ENCODE measurements at places on chromosomes 13 and 19.

- DNase-seq: no peak
Measured at GRCh38 chr13:31090961-31091624, 70.6 kb downstream of the HSPH1 start.

GRCh38 chr19:1057176-1057855, 9.7 kb upstream of the ARHGAP45 start:
- peak; percentile 57 for DNase-seq

DNA sequence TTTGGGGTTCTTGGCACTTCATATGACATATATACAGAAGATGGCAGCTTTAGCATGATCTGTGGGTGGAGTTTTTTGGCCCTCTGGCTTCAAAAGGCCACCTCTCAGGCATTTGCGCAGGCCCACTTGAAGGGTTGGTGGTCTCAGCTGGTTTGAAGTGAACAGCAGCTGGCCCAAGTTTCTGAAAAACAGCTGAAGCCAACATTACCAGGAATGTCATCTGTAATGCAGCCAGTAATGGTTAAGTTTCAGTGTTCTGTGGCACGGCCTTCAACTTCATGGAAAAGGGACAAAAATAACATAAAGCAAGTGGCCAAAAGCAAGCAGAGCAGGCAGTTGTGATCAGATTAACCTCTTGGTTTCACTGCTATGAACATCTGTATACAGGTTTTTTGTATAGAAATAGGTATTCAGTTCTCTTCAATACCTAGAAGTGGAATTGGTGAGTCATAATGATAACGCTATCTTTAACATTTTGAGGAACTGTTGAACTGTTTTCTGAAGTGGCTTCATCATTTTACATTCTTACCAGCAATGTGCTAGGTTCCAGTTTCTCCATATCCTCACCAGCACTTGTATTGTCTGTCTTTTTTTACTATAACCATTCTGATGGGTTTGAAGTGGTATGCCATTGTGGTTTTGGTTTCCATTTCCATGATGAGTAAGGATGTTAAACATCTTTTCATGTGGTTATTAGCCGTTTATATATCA, 245.4 kb downstream of the SHISA2 start:
- DNase-seq: peak; percentile 61

DNA sequence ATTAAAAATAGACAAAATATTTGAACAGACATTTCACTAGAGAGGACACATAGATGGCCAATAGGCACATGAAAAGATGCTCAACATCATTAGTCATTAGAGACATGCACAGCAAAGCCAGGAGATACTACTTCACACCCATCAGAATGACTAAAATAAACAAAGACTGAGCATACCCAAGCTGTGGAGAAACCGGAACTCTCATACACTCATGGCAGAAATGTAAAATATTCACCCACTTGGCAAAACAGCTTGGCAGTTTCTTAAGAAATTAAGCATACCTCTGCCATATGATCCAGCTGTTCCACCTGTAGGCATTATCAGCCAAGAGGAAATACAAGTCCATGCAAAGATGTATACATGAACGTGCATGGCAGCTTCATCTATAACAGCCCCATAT, 213.4 kb downstream of the TSHZ3 start:
- no peak for DNase-seq

- no peak for DNase-seq
Measured at GRCh38 chr13:23928985-23929384, 31.7 kb upstream of the C1QTNF9B start.

- no peak for DNase-seq
Measured at GRCh38 chr13:41398494-41399170, 58.7 kb upstream of the RGCC start.
